ENCODE measurements at places on chromosomes 5 and 9. TPM values are rescaled to one million over a fixed set of nuclear protein-coding genes. Genes with fewer than 3 reads are reported as not detected.

GRCh38 chr9:90308691-90309090, 333.9 kb downstream of the DIRAS2 start:
- no peak overlapping the region for H3K27ac ChIP-seq
- no peaks in the 10 kb centered on the region for H3K36me3 ChIP-seq
- H3K27me3 ChIP-seq: no peaks in the 10 kb centered on the region
- no peaks in the 10 kb centered on the region for H3K4me1 ChIP-seq
- no peak for DNase-seq

GRCh38 chr5:173547579-173547978, 68.9 kb downstream of the BOD1 start:
- peaks cover 9% of the 10 kb centered on the region for H3K4me1 ChIP-seq
- H3K27ac ChIP-seq: no peak overlapping the region
- no peaks in the 10 kb centered on the region for H3K27me3 ChIP-seq
- DNase-seq: no peak
- H3K4me3 ChIP-seq: no peak overlapping the region
- H3K36me3 ChIP-seq: no peaks in the 10 kb centered on the region

- no peaks in the 10 kb centered on the region for H3K36me3 ChIP-seq
- no peaks in the 10 kb centered on the region for H3K27me3 ChIP-seq
- no peak for DNase-seq
- H3K4me3 ChIP-seq: no peak overlapping the region
- no peak overlapping the region for H3K27ac ChIP-seq
Measured at GRCh38 chr5:105740242-105740641, 1930.5 kb downstream of the EFNA5 start.

- H3K4me1 ChIP-seq: no peaks in the 10 kb centered on the region
Measured at GRCh38 chr5:106827061-106827460, 843.7 kb downstream of the EFNA5 start.

Gene VCAN
- total RNA-seq: 139 TPM

DNA sequence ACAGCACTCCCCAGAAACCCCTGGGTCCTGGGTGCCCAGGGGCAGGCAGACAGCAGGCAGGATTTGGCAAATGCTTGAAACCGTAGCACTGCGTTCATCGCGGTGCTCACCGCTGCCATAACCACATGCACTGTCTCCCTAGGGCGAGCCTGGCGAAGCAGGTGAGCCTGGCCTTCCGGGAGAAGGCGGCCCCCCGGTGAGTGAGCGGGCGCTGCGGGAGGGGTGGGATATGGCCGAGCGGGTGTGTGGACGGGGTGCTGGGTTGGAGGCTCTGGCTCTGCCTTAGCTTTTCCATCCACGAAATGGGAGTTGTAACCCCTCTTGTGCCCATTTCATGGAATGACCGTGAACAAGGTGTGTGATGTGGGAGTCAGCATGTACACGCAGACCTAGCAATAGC, 66.8 kb upstream of the FCN2 start:
- H3K36me3 ChIP-seq: peaks cover 19% of the 10 kb centered on the region
- H3K27me3 ChIP-seq: no peaks in the 10 kb centered on the region
- no peak for DNase-seq
- H3K27ac ChIP-seq: no peak overlapping the region

DNA sequence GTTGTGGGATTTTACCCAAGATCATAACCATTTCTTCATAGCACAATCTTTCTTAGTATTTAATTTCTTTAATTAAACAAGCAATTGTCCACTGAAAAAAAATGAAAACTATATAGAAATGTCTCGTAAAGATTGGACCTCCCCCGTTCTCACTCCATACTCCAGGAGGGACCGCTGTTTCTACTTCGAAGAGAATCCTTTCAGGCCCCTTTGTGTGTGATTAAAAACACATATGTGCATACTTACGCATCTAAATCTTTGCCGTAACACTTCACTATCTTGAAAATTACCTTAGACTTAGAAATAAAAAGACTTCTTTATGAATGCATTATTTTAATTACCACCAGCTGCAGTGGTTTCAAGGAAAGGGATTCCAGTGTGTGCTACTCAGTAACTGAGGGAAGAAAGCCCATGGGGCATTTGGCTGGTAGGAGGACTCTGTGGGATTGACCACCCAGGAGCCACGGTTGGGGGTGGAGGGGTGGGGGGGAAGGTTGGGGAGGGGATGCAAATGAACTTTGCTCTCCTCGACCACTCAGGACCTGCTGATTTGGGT, 209.1 kb downstream of the FAM114A2 start:
- no peak overlapping the region for H3K27ac ChIP-seq
- no peak overlapping the region for H3K4me3 ChIP-seq
- no peaks in the 10 kb centered on the region for H3K4me1 ChIP-seq
- no peaks in the 10 kb centered on the region for H3K27me3 ChIP-seq

Gene CYLC2
- not detected for total RNA-seq

DNA sequence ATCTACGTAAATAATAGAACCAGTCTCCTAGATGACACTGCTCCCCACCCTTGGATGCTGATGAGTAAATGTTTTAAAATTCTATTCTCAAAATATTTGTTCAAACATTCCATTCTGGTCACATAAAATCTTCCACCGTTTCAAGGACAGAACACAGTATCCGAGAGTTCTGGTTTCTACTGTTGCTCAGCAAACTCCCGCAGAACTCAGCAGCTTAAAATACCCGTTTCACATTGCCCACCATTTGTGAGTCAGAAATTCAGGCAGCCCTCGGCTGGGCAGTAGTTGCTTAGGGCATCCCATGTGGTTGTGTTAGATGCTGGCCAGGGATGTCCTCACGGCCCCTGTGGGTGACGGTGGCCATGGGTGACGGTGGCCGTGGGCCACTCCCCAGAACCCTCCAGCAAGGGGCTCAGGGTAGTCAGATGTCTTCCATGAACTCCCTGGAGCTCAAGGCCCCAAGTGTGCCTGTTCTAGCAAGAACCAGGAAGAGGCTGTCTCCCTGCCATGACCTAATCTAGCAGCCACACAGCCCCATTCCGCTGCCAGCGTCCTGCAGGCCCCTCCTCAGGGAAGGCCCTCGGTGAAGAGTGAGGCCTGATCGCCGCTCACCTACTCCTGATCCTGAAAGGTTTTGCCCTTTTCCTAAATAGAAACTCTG, 17.4 kb downstream of the MGAT1 start:
- no peaks in the 10 kb centered on the region for H3K4me1 ChIP-seq
- peak overlapping the region; percentile 69 for H3K27ac ChIP-seq
- H3K4me3 ChIP-seq: no peak overlapping the region
- peaks cover 10% of the 10 kb centered on the region for H3K36me3 ChIP-seq
- H3K27me3 ChIP-seq: no peaks in the 10 kb centered on the region

Gene FASTKD3
- total RNA-seq: 4.6 TPM

DNA sequence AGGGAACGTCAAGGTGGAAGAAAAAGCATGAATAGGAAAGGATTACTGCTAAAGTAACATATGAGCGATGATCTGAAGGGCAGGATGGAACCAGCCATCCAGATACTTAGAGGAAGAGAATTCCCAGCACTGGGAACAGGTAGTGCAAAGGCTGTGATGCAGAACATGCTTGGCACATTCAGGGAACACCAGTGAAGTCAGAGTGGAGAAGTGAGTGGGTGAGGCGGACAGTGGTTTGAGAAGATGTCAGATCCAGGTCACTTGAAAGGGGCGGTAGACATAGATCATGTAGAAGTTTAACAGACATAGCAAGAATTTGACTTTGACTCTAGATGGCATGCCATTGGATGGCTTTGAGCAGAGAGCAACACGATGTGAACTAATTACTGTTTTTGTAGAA, 374.2 kb downstream of the PDE4D start:
- H3K4me1 ChIP-seq: no peaks in the 10 kb centered on the region
- H3K27me3 ChIP-seq: no peaks in the 10 kb centered on the region
- H3K27ac ChIP-seq: no peak overlapping the region
- no peak overlapping the region for H3K4me3 ChIP-seq
- DNase-seq: no peak
- no peaks in the 10 kb centered on the region for H3K36me3 ChIP-seq

Gene PDCD1LG2
- 2.9 TPM for total RNA-seq

All from right atrium auricular region (tissue), 2 donors.